NCI-H2029 (cell line): ENCODE measurements at places on chromosomes 3 and 15.

DNA sequence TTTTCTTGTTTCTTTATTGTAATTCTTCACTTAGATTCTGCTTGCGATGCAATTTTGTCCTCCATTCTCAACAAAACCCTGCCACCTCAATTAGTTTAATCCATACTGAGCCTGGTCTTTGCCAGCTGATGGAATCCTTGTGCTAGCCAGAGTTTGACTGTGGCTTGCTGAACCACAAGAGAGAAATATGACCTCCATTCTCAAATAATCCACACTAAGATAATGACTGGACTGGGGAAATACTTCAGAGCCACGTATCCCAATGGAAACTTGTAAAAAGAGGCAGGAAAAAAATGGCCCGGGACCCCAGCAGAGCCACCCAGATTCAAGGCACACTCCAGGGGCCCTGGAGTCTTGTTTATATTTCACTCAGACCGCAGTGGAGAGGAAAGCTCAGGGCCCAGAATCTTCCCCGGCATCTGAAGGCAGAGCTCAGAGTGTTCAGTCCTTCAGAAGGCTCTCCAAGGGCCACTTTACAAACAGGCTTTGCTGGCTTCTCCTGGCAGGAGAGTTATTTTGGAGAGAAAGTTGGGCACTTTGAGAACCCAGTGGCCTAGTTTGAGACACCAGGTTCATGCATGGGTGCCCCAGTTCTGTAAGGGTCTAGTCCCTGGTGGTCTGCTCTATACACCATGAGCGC lies 62.7 kb downstream of the SSUH2 start:
- DNase-seq = no peak

DNA sequence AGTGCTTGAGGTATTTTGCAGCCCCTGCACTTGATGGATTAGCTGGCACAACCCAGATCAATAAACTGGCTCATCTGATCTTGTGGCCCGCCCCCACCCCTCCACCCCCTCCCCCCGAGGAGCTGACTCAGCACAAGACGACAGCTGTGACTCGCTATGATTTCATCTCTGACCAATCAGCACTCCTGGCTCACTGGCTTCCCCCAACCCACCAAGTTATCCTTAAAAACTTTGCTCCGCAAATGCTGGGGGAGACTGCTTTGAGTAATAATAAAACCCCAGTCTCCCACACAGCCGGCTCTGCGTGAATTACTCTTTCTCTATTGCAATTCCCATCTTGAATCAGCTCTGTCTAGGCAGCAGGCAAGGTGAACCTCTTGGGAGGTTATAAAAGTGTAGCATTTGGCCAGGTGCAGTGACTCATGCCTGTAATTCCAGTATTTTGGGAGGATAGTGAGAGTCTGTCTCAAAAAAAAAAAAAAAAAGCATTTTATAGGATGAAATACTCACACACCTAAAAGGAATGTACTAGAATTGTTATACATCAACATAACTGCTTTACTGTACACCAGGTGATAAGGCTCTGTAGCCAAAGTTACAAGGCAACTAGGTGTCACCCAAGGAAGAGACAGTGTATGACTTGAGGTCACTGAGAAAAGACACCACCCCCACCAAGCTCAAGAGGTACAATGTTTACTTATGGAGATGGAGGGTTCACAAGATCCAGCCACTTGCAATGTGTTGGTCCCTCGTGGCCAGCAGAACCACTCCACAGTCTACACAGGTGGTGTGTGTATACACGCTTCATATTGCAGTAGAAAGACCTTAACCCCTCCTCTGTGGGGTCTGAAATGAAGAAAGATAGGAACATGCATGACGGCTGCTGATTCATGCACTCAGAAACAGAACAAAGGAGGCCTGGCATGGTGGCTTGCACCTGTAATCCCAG lies 8.6 kb downstream of the ZNF445 start:
- no peak for DNase-seq

GRCh38 chr3:129549006-129549800 lies 6.2 kb downstream of the H1-8 start:
- DNase-seq = no peak

GRCh38 chr3:121598564-121598963 lies 5.4 kb downstream of the FBXO40 start:
- DNase-seq = no peak

DNA sequence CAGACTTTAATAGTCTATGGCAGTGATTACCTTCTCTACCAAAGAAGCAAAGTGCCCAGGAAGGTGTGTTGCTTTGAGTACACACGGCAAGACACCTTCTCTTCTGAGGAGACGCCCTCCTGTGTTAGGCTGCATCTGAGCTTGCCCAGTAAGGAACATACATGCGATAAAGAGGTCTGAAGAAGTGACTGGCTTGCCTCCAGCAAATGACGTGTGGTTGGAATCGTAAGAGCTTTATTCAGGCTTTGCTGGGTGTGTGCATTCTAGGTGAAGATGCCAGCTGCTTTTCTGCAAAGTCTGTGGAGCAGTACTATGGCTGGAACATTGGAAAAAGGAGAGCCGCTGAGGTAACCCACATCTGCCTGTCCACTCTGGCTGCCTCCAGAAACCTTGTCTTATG lies 22.4 kb downstream of the MAP6D1 start:
- peak; percentile 11 for DNase-seq

DNA sequence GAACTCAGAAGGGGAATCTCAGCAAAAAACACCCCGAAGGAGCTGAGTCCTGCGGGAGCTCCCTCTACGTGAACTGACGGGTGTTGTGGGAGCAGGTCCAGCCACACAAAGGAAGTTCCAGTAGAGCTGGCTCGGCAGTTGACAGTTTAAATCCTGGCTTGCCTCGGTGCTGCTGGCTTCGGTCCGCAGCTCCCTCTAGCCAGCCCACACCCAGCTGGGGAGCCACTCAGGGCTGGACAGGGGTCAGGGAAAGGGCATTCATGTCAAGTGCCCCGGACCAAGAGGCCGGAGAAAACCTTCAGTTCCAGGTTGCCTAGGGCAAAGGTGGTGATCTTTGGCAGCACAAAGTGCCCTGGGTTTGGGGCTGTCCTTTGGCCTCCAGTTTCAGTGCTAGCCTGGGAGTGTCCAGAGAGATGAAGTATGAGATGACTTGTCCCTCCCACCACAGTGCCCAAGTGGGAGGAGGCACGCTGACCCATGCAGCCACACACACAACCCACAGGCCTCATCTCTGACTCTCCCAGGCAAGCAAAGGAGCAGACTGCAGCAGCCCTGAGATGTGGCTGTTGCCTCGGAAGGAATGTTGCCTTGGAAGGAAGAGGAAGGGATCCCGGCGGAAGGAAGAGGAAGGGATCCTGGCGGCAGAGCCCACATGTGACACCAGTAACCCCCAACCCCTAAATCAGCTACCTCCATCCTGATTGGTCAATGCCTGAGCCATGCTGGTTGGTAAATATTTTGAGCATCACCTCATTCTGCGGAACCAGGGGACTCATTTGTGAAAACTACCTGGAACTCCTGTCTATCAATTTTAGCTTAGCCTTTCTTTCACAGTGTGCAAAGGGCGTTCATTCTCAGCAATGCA lies 13.9 kb upstream of the ANPEP start:
- DNase-seq = no peak

- DNase-seq = no peak
Observed at GRCh38 chr3:56595975-56596840, 39.2 kb downstream of the CCDC66 start.
